ENCODE measurements at places on chromosomes 4 and X.

DNA sequence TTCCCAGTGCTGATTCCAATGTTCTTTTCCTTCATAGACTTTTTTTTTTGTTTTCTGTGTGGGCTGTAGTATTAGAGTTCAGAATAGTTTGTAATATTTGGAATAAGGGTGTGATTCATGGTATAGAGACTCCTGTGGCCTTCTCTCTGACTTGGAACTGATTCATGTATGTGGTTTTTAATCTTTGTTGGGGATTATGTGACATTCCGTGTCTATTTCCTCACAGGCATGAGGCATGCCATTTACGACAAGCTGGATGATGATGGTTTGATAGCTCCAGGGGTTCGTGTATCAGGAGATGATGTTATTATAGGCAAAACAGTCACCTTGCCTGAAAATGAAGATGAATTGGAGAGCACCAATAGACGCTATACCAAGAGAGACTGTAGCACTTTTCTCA, 44.4 kb downstream of the POLR2B start:
- DNase-seq: no peak

- no peak for DNase-seq
These were observed 160.1 kb downstream of the COX18 start for GRCh38 chr4:72909461-72909860.

DNA sequence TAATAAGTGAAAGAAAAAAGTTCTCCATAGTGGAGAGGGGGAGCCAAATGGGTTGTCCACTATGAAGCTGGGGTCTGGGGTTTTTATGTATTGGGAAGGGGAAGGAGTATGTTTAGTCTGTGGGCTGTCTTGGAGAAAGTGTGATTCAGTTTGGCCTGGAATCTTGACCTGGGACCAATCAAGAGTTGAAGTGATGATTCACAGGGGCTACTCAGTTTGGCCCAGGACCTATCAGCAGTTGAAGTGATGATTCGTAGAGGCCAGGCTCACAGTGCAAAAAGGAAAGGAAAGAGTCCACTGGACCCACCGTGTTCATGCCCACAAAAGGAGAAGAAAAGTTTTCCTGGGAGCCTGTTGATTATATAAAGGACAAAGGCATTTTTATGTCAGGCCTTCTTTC, 47.3 kb upstream of the RAB9B start:
- no peak for DNase-seq

DNA sequence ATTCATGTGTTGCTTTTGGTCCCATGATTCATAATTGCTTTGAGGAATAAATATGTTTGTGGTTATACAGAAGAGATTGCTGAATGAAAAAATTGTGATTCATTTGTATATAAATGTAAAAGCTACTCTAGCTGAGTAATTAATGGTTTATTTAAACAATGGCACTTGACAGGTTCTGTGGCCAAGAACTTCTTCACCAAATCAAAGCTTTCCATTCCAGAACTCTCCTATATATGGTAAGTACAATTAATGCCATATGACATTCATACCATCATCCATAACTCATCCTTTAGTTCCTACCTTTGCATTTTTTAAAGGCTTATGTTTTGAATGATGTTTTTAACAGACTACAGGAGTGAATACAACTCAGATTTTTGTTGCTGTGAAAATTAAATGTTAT, 105.8 kb downstream of the REPS2 start:
- no peak for DNase-seq

DNA sequence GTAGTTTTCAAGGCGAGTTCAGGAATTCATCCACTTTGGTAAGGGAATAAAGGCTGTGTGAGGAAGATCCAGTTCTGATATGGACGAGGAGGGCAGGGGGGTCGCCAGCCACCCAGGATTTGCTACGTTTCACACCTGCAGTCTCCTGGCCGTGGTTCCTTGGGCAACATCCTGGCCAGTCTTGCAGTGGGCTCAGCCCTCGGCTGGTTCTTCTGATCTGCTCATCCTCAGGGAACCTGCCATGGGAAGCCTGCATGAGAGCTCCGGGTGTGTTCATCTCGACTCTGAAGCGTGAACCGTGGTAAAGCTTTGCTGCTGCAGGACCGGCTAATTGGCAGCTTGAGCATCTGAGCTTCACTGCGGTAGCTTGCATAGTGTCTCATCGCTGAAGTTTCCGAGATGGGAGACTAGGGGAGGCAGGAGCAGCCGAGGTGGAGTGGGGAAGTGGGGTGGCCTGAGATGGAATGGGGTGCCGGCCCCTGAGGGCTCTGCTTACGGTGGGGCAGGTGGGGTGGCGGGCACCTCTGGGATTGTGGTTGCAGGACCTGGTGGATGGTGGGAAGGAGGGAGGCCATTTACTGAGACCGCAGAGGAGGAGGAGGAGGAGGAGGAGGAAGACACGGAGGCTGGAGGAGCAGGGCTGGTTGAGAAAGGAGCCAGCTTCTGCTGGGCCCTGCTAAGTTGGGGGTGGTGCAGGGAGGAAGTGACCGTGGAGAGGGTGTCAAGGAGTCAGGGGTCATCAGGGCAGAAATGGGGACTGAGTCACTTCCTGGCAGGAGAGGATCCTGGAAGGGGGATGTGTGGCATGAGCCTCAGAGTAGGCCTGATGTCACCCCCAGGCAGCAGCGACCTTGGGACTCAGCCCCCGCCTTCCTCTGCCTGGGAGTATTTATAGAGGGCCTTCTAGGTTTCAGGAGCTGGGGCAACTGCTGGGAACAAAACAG, 213.1 kb upstream of the PSAPL1 start:
- no peak for DNase-seq

GRCh38 chrX:118346258-118347094, 570 bp downstream of the WDR44 start:
- DNase-seq: peak; percentile 3

DNA sequence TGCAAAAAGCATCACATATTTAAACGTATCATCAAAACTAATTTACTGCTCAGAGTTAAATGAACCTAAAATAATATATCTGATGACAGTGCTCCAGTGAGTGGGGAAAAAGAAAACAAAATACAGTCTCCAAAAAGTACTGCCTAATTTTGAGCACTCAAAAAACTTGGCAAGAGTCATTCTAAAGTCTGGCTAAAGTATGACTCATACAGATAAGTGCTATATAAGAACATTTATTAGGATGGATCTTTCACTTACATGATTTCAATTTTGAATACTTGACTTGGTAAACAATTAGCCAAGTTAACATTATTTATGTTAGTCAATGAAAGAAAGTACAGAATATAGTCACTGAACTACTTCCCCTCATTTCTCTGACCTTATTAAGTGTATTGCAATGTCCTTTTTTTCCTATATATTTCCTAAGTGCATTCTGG, 27.2 kb downstream of the FBXO8 start:
- DNase-seq: no peak
